ENCODE measurements at places on chromosomes 7 and 10.

DNA sequence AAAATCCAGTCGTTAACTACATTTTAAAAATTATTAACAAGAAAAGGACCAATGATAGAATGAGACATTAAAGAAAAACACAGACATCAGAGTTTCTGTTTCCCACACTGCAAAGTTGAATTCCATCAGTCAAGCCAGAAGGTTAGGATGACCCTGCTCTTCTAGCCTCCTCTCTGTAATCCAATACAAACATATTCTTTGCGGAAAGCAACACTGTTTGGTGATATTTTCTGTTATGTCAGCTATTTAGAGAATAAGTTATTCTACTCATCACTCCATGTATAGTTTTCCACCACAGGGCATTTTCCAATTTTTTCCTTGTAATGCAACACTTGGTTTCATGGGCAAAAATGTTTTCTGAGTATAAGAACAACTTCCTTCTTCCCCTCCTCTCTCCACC lies 152.3 kb downstream of the EVX1 start:
- DNase-seq, result no peak

DNA sequence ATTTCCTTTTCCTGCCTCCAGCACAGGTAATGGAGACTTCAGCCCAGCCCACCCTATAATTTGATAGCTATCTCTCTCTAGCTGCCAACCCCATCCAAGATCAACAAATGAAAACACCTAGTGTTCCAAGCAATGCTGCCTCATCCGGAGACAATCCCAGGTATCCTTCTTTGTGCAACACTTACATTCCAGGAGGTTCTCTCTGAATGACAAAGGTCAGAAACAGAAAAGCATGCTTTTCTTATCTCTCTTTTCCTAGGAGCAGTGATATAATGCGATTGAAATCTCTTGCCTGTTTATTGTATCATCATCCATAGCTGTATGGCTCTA lies 699.3 kb downstream of the INHBA start:
- no peak for DNase-seq

GRCh38 chr10:98244141-98244540 lies 23.9 kb downstream of the LOXL4 start:
- DNase-seq, result no peak

DNA sequence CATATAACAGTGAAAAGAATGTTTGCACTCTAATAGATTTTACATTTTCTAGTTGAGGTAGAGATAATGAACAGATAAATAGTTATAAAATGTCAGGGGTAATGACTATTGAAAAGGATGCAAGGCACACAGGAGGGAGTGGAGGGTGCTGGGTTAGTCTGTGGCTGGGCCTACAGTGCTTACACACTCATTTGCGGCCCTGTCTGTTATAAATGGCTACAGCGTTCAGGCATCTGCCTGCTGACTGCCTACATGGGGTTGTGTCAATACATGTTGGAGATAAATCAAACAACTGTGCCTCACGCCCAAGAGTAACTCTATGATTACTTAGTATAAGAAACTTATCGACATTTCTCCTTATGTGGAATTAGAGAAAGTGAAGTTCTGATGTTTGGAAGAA lies 313.3 kb downstream of the ACTR3B start:
- no peak for DNase-seq

DNA sequence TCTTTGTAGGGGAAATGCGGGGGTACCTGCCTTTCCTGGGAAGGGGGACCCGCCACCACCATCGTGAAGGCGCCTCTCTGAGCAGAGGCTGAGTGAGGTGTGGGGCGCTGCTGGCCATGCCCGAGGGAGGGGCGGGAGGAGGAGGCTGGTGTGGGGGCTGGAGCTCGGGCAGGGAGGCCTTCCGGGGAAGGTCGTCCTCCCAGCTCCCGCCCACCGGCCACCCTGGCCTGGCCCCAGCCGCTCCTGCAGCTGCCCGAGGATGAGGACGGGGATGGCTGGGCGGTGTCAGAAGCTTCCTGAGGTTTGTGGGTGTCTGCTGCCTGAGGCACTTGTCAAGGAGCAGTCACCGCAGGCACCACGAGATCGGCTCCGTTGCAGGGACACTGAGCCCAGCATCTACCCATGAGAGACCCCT lies 11.4 kb downstream of the PWWP2B start:
- DNase-seq, result no peak

GRCh38 chr10:28580825-28581224 lies 47.9 kb downstream of the WAC start:
- no peak for DNase-seq

Measured in hematopoietic multipotent progenitor cell (in vitro differentiated cells).